ENCODE measurements at places on chromosomes 12 and 14.
A peak's percentile ranks its signal among the peaks of the same experiment; 100 is the strongest.

DNA sequence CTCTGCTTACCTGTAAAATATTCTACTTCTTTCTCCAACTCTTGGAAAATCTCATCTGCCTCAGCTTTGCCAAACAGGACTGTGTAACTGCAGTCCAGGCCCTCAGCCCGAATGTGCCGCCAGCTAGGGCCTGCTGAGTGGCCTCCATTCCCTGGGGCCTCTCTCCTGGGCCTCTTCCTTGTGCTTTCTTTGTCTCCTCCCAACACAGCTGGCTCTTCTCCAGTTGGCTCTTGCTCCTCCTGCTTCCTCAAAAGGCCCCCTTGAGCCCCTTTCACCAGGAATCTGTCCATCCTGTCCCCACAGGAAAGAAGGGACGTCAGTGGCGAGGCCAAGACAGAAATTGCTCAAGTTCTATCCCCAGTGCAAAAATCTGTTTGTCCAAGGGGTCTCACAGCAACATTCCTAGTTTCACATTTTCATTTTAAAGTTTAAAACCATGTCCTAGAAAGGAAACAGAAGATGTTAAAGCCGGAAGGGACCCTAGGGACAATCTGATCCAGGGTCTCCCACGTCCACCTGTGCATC lies 713 bp downstream of the ALKBH2 start:
- no peak for DNase-seq

GRCh38 chr14:91674911-91675310 lies 57.0 kb downstream of the CATSPERB start:
- DNase-seq: no peak

- DNase-seq: no peak
Observed at GRCh38 chr12:115364921-115365320, 680.9 kb upstream of the TBX3 start.

DNA sequence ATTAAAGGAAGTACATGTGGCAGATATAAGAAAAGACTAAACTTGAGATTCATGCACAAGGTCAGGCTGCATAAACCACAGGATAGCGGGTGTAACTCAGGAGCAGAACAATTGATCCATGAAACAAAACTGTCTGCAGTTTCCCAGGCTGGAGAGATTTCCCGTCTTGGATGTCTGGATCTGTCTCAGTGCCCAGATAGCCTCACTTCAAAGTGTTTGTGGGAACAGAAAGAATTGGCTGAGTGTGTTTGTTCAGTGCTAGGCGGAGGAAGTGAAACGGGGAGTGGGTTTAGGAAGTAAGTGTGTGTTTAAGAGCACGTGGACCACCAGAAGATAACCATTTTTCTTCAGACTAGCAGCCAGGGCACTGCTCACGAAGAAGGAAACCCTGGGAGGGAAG lies 1.4 kb upstream of the RNASE10 start:
- DNase-seq: peak; percentile 40

- DNase-seq: peak; percentile 37
Observed at GRCh38 chr14:58298477-58299400, at the start of gene ARID4A. ARID4A (plus strand) TSS chr14:58298555; CDS start chr14:58299855, 1,300 bp downstream.

GRCh38 chr14:104580961-104581360 lies 1.4 kb downstream of the C14orf180 start:
- DNase-seq: no peak

- DNase-seq: no peak
Observed at GRCh38 chr14:71923513-71923912, 8.7 kb upstream of the RGS6 start.

DNA sequence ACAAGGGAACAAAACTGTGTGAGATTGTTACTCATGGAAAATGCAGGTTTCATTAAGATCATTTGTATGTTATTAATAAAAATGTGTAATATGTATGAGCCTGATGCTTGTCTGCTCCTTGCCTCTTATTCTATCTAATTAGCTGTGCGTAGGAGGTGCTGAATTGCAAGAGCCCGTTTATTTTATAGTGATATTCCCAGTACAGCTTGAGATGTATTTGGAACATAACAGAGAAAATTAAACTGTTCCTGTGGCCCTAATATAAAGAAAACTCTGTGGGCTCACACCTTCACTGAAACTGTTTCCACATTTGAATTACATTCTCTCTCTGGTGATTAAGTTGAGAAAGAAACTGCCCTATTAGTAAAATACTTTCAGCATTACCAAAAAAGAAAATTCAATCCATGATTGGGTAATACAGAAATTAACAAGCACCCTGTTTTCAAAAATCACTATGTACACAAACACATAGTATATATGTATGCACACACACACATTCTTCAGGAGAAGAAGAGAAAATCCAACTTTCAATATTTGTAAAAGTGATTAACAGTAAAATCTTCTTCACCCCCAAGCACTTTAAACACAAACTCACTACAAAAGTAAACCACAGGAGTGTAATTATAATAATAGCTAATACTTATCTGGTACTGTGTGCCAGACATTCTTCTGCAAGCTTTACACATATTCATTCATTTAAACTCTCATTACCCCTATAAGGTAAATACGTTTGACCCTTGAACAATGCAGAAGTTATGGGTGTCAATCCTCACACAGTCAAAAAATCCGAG lies 233.2 kb downstream of the PHLDA1 start:
- DNase-seq: no peak

GRCh38 chr12:105167346-105167745 lies 59.8 kb downstream of the WASHC4 start:
- DNase-seq: no peak

GRCh38 chr12:112852810-112853209 lies 54.0 kb upstream of the OAS1 start:
- no peak for DNase-seq

DNA sequence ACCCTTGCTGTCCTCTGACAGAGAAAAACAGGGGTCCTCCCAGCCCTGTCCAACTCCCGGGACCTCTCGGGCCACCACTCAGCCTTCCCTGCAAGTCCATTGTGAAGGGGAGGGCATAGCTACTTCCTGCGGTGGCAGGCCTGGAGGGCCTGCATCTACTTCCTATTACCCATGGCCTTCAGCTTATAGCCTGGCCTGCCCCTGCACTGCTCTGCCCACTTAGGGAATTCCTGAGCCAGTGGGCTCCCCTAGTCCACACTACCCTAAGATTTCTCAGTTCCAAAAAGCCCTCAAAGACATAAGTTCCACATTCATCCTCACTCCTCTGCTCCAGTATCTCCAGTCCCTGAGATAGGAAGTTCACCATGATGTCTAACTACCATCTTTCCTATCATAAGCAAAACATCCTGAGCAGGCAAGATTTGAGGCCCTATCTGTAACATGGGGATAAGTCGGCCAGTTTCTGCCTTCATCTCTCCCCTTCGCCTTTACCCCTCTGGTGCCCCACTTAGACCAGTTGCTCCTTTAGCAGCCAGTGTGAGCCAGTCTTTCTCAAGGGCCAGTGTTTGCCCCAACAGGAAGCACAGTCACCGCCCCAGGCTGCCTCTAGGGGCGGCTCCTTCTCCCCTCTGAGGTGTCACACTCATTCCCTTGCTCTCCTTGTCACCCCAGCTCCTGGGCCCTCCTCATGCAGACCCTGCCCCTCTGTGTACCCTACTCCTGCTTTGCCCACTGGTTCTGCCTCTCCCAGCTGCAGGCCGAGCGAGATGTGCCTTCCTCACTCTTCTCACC lies 10.9 kb downstream of the HDAC7 start:
- peak; percentile 69 for DNase-seq

- no peak for DNase-seq
Observed at GRCh38 chr12:67474934-67475620, 173.5 kb upstream of the DYRK2 start.

DNA sequence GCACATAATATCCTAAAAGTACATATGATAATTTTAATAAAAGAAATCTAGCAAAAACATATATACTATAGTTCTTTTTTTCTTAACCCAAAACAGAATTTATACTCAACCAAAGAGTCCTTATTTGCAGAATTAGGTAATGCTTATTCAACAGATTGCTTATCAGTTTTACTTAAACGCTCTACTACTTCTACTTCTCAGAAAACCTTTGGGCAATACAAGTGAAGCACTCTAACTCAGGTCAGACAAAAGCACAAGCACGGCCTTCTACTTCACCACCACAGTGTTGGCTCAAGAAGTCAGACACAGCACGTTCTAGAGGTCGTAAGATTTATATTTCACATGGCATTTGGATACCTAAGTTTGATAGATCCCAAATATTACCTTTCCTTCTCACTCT lies 29.2 kb downstream of the DICER1 start:
- DNase-seq: no peak

DNA sequence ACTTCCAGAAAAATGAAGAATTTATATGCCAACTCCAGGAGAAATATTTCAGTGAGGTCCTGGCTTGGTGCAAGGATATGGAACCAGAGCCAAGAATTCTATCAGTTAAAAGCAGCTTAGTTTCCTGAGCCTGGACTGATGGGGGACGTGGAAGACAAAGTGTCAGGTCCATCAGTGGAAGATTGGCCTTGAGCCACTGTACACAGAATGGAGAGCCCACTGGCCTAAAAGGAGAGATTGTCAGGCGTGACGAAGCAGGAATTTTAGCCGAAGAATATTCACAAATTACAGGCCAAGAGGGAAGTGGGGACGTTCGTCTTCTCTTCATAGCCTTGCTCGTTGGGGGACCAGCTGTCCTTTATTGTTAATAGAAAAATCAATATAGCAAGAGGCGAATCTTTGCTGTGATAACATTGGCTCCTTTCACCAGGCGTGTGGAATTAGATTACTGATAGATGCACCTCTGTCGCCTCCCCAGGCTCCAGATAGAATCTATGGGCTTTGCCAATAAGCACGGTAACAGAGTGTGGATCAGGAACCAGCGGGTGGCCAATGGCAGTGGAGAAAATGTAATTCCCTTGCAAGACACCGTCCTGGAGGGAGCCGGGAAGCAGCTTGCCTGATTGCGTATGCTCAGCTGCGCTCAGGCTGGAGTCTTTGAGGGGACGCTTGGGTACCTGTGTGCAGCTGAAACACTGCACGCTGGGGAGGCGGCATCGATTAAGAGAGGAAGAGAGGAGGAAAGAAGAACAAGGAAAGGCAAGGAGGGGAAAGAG lies 56.4 kb downstream of the TMEM132C start:
- no peak for DNase-seq

DNA sequence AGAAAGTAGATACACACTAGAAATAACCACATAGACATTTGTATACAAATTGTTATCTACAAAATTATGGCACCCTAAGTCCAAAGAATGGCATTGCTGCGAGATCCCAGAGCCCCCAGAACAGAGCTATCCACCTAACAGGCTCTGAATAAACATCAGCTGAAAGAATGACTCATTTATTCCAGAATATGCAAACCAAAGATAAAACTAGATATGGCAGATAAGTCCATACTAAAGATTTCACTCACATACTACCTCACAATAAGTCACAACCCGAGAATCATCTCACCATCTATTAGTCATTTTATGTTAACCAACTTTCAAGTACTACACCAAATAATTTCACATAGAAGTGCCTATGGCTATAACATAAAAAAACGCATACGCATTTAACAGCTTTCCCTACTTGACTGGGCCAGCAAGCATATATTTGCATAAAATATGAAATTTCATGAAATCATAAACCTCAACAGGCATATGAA lies 5.6 kb downstream of the CNIH1 start:
- no peak for DNase-seq

DNA sequence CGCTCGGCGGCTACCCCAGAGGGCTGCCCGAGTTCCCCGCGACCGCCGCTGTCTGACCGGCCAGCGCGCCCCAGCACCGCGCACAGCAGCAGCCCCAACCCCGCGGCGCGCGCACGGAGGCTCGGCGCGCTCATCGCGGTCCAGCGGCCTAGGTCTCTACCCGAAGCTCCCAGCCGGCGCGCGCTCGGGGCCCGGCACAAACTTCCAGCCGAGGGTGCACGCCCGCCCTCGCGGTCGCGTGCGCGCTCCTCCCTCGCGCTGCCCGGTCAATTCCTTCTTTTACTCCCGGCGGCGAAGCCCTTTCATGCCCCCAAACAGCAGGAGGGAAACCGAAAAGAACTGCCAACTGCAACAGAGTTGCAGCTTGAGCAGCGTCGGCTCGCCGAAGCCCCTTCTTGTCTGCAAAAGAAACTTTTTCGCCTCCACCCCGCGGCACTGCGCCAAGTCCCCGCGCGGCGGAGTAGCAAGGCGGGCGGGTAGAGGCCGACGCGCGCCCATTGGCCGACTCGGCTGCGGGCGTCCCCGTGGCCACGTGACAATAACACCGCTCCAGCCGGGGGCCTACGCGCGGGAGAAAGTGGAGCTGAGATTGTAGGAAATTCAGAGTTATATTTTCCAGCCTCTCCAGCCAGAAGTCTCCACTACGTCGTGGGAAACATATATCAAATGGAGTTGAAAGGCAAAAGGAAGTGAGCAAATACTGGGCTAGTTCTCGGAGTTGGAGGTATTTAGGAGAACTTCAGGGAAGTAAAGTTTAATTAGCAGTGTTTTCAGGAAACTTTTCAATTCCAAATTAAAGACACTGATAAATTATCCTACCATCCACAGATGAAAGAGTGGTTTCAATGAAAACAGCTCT lies at the start of gene LRIG3:
Gene LRIG3, minus strand, starts transcription at position 403 of the 859 bp plus-strand sequence. Its CDS starts 269 bp downstream, at position 134.
- no peak for DNase-seq

DNA sequence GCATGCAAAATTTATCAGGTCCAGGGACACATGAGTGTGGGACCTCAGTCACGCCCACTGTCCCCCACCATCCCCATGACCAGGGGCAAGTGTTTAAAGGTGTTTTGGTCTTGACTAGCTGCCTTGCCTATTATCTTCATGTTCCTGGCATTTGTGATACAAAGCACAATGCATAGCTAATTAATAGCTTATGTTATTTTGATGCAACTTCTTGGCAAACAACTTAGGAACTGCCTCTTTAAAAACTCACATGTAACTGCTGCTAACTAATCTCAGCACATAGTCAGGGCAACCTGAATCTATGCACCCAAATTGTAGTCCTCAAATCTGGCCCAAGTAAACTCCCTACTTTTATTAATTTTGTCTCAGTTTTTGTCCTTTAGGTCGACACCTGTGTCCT lies 7.4 kb upstream of the OR6J1 start:
- no peak for DNase-seq

DNA sequence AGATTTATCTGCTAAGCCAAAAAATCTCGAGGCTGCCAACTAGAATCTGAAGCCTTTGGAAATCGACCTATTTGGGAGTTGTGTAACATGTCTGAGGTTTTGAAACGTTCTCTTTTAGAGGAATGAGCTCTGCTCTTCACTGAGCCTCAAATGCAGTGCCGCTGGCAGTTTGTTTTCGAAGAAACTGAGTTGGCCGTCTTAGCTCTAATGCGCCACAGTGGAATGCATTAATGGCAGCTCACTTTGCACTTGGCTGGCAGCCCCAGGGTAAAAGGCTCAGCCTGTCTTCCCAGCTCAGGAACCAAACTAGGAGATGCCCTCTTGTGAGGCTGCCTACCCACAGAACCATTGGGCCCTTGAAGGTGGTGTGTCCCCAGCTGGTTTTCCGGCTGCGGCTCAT lies 53.8 kb downstream of the SFSWAP start:
- no peak for DNase-seq

DNA sequence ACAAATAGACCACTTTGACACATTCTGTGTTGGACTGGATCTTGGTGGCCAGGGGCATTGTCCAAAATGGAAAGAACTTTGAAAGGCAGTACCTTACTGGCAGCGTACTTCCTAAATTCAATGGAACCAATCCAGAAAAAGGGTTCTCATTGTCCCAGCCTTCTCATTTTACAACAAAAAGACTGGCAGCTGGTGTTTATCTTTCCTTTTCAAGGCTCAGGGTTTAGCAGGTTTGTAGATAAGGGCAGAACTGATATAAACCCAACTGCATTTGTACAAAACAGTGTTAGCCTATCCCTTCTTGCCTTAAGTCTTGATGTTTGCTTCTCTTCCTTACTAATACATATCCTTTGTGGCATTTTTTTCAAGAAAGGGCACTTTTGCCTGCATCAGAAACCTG lies 7.7 kb downstream of the THAP2 start:
- DNase-seq: no peak

GRCh38 chr12:29039013-29039412 lies 110.1 kb upstream of the FAR2 start:
- no peak for DNase-seq

- DNase-seq: peak; percentile 34
Observed at GRCh38 chr12:559906-560455, 100.2 kb downstream of the B4GALNT3 start.
